ENCODE measurements at places on chromosomes 4 and X.

GRCh38 chr4:76028350-76028765 lies 5.1 kb upstream of the CXCL10 start:
- no peaks in the 10 kb centered on the region for H3K36me3 ChIP-seq
- DNase-seq: no peak
- H3K4me3 ChIP-seq: no peak overlapping the region

DNA sequence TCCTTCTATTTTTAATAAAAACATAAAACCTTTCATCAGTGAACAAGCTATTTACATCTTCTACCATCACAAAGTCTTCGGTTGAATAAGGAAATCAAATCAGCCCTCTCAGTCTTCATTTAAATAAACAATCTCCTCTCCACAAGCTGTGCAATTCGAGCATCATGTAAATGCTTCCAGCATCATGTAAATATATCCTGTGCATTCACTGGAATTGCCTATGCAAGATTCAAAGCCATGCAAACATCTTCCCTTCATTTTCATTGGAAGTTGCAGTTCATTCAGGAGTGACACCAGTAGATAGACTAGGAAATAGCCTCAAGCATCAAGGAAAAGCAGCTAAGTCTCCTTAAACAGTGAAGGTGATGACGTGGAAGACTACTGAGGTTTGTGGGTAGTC lies 77.7 kb upstream of the PCDH19 start:
- H3K27ac ChIP-seq: no peak overlapping the region
- no peak overlapping the region for H3K4me3 ChIP-seq
- no peaks in the 10 kb centered on the region for H3K27me3 ChIP-seq
- H3K4me1 ChIP-seq: 0 out of 2 replicates have a peak, but pooled peaks cover 2% of the 10 kb centered on the region

GRCh38 chrX:47098338-47099094 lies 20.3 kb downstream of the RGN start:
- no peaks in the 10 kb centered on the region for H3K4me1 ChIP-seq
- no peaks in the 10 kb centered on the region for H3K27me3 ChIP-seq
- DNase-seq: no peak
- H3K36me3 ChIP-seq: no peaks in the 10 kb centered on the region

DNA sequence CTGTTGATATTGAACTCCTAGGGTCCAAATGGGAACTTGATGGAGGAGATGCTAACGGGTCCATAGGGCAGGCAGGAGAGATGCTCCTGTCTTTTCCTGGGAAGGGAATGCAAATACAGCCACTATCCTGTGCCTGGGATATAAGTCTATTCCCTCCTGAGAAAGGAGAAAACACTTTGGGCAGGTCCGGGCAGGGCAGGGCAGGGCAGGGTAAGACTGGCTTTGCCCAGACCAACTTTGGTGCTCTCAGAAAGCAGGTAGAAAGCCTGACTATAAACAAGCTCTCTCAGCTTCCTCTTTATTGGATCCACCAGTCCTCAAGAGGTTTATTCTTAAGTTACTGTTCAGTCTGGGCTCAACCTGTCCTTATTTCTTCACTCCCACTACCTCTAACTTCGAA lies 232.3 kb downstream of the PTTG2 start:
- no peaks in the 10 kb centered on the region for H3K4me1 ChIP-seq
- no peaks in the 10 kb centered on the region for H3K36me3 ChIP-seq
- H3K4me3 ChIP-seq: no peak overlapping the region
- DNase-seq: no peak

DNA sequence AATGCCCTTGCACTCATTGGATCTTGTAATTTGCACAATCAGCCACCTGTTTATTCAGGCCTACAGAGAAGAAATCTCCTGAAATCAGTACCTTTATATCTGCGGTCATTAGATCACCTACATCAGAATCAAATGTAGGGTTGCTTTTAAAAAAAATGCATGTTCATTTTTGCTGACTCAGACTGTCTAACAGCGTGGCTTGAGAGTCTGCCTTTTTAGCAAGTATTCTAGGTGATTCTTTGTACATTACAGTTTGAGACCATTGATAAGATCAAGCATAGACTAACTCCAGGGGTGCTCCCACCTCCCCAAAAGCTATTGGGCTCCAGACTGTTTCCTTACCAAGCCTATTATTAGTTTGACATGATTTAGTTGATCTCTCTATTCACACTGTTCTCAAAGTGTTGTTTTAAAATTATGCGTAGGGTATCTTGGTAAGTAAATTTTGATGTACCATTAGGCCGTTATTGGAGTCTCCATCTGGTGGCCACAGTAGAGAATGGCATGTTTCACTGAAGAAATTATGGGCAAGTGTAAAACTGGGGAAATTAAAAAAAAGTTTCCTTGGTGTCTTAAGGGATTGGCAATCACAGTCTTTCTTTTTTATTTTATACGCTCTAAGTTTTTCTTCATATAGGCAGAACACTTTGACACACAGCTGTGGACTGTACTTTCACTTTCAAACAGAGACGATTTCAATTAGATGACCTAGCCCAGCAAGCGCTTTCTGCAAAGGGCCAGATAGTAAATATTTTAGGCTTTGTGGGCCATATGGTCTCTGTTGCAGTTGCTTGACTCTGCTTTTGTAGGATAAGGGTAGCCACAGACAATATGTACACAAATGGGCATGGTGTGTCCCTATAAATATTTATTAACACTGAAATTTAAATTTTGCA lies 33.7 kb upstream of the MSL3 start:
- H3K27me3 ChIP-seq: no peaks in the 10 kb centered on the region
- H3K4me1 ChIP-seq: no peaks in the 10 kb centered on the region
- H3K36me3 ChIP-seq: no peaks in the 10 kb centered on the region
- DNase-seq: no peak
